ENCODE measurements at places on chromosomes 7 and 10.

- no peak for DNase-seq
Measured at GRCh38 chr10:43971981-43972380, 323.3 kb upstream of the ZNF32 start.

DNA sequence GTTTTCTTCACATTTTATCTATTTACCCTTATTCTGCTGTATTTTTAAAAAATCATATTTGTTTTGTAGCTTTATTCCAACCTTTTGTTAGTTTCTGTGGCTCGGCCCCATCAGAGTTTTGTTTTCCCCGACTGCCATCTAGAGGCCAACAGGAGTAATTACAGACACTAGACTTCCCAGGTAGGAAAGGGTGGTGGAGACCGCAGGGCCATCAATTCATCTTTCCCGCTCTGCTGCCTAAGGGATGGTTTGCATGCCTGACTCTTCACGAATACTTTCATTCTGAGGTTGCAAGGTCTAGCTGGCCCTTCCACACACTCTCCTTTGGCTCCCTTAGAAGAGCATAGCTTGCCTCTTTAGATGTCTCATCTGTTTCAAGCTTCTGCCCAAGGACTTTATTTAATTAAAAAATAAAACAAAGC, 38.3 kb downstream of the LYZL2 start:
- no peak for DNase-seq

GRCh38 chr10:69385454-69386350, 31.0 kb downstream of the TACR2 start:
- no peak for DNase-seq

- no peak for DNase-seq
Measured at GRCh38 chr7:132311733-132312132, 264.5 kb downstream of the PLXNA4 start.

DNA sequence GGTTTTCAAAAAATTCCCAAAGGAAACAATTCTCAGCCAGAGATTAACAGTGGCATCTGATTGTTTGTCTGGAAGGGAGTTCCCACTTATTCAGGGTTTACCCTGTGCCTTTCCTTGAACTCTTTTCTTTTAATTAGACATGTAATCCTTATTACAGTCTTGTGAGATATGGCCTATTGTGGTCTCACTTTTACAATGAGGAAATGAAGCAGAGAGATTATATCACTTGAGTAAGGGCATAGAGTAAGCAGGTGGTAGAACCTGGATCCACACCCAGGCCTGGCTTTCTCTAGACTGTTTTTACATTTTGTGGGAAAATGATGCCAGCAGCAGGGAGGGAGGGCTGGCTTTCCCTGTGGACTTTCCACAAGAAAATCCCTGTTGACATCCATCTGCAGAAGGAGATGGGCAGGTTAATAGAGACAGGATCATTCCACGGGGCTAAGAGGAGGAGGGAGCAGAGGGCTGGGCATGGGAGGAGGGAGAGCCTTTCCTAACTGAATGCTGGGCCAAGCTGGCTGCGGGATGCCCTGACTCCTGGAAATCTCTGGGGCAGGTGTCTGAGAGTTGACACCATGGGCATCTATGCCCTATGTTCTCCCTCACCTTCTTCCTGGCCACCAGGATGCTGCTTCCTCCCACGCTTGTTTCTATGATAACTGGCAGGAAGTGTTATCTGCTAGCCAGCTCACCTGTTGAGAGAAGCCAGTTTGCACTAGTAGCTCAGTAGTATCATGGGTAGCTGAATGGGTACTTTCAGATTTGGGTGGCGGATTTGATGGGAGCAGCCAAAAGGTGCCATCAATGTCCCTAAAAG, 28.7 kb upstream of the ARHGAP22 start:
- DNase-seq = no peak

DNA sequence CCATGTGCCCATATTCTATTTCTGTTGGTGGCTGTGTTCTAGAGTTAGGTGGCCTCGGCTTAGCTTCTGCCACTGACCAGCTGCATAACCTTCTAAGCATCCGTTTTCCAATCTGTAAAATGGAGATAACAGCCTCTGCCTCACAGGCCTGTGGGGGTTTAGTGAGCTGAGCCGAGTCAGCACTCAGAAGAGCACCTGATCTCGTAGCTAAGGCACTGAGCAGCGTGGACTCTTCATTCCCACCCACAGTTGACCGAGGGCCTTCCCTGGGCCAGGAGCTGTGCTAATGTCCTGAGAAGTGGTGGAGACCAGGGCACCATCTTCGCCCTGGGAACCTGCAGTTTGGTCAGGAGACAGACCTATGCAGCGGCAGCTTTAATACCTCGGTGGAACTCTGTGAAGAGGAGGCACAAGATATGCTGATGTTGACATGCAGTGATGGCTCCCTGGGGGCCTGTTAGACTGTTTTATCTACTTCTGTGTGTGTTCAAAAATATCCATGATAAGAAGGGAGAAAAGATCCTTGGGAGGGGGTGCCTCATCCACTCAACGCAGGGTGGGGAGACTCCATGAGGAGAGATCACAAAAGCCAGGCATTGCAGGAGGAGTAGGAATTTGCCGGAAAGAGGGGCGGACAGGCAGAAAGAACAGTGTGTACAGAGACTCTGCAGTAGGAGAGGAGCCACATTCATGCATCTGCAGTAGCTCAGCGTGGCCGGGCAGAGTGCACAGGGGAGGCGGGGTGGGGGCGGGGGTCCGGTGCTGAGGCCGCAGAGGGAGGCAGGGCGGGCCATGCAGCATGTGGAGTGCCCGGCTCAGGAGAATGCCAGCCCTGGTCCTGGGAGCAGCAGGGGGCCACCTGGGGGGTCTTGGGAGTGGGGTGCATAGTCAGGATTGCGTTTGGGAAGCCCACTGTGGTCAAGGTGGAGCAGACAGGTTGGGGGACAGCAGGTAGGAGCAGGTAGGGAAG, 136.8 kb downstream of the C10orf105 start:
- DNase-seq = no peak

- no peak for DNase-seq
Measured at GRCh38 chr10:50552771-50553535, 70.8 kb downstream of the SGMS1 start.

DNA sequence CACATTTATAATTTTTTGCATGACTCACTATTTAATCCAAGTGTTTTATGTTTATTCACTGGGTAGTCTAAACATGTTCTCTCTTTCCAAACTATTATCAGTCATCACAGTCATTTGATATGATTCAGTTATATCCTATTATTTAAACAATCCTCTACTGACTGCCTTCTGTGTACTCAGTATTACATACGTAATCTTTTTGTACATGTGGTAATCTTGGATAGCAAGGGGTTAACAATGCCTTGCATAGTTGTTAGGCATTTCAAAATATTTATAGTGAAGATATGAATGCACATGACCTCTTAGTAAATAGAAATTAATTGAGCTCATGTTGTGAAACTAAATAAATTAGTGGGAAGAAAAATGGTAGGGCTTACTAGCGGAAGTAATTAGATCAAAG, 379.4 kb upstream of the KIAA1217 start:
- no peak for DNase-seq

- no peak for DNase-seq
Measured at GRCh38 chr10:14116021-14116420, 214.7 kb downstream of the FRMD4A start.

DNA sequence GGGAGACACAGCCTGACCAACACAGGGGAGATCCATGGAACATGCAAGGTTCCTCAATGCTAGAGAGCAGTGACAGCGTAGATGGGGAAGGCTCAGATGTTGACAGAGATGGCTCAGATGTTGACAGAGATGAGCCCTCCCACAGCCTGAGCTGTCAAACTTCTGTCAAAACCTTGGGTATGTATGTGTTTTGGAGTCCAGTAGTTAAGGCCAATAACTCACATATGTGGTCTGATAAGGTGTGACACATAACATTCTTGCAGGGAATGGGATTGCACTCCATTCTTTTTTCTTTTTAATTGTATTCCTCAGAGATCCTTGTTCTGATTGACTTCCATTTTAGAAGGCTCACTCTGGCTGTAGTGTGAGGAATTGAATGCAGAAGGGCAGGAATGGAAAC, 136.3 kb downstream of the C1GALT1 start:
- no peak for DNase-seq

DNA sequence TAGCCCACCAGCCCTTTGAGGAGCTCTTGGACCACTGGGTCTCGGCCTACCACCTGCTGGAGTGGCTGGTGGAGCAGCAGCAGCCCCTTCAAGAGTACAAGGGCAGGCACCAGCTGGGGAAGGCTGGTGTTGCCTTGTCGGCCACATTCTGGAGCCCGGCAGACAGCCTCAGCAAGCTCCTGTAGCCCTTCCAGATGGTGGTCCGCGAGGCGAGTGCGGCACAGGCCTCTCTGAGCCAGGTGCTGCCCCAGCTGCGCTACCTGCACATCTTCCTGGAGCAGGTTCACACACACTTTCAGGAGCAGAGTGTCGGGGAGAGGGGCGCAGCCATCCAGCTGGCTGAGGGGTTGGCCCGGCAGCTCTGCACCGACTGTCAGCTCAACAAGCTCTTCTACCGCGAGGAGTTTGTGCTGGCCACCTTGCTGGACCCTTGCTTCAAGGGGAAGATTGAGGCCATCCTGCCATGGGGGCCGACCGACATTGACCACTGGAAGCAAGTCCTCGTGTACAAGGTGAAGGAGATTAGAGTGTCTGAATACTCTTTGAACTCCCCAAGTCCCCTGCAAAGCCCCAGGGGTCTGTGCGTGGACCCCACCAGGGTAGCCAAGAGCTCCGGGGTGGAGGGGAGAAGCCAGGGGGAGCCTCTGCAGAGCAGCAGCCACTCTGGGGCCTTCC, 7.0 kb upstream of the ACTR3C start:
- no peak for DNase-seq

DNA sequence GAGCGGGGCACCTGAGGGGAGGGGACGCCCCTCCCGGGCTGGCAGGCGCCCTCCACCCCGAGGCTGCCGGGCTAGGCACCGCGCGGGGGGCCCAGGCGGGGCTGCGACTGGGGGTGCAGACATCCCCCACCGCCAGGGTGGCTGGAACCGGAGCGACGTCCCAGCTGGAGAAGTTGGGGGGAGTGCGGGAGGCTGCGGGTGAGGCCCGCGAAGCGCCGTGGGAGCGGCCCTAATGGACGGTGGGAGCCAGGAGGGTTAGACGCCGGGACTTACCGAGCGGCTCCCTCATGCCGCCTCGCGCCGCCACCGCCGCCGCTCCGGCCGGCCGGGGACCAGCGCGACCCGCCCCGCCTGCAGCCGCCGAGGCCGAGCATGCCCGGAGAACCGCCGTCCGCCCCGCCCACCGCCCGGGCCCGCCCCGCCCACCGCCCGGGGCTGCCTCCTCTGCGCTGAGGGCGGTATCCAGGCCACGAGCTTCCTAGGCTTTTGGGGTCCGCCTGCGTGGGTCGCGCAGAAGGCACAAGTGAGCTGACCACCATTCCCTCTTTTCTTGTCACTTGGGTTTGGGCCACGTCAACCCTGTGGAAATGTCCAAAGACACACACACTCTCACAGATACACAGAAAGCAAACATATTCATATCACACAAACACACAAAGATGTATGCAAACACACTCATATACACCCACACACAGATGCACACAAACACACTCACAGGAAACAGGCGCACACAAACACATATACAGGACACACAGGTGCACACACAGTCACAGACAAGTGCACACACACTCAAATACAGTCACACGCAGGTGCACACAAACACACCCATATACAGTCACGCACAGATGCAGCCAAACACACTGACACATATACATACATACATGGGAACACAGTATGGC, at the start of gene JCAD:
Gene JCAD (minus strand): TSS at position 378 of the 899 bp plus-strand sequence. CDS start 11,774 bp downstream, outside the sequence.
- no peak for DNase-seq

DNA sequence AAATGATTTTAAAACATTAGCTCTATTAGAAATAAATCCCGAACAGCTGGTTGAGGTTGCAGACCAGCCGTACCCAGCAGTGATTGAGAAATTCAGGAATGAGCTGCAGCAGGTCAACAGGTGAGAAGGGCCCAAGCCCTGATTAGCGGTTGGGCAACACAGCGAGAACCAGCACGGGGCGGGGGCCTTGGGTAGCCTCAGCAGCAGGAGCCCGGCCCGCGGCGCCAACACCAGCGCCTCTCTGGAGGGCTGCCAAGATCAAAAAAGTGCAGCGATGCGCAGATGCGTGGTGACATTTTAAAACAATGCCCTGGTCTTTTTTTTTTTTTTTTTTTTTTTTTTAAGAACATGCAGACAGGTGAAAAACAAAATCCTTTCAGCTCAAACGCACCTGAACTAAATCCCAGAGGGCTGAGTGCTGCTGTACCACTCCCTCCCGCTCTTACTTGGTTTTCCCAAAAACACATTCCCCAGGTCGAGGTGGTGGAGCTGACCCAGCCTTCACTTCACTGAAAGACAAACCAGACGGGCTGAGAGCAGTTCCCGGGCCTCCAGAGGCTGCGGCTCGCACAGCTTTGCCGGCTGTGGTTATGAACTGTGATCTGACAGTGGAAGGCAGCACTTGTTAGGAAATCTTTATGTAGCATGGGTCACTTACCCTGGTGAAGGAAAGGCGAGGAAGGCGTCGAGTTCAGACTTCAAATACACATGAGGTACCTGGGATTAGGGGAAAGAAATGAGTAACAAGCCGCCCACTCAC, 579.4 kb downstream of the SDK1 start:
- DNase-seq = no peak

GRCh38 chr7:136086712-136087111, 109.6 kb upstream of the MTPN start:
- no peak for DNase-seq

DNA sequence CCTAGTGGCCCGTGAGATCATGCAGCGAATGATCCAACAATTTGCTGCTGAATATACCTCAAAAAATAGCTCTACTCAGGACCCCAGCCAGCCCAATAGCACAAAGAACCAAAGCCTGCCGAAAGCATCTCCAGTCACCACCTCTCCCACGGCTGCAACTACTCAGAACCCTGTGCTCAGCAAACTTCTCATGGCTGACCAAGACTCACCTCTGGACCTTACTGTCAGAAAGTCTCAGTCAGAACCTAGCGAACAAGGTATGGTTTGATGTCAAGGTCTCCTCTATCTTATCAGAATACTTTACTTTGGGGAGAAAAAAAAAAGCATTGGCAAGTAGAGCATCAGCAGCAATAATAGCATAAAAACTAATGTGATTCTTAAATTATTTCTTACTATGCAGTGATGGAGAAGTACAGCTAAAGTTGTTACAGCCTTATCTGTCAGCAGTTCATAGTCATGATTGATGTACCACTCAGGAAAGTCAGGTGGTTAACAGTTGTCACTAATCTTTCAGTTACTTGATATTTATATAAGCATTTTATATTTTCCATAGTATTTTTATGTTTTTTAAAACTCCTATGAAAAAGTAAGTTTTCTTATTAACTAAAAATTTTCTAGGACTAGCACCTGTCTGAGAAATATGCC, 117.1 kb downstream of the LCOR start:
- no peak for DNase-seq

DNA sequence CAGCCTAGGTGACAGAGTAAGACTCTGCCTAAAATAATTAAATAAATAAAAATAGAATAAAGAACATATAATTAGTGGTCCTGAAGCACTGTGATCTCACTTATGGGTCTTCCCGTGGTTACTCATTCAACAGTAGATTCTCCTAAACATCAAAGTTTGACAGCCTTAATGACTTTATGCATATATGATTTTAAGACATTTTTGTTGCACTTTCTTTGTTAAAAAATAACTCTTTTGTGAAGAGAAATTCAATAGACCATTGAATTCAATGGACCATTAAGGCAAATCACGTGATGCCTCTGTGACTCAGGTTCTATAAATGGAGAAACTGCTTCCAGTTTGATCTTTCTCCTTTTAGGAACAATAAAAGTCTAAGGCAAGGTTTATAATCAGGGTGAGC, 59.6 kb downstream of the ATOH7 start:
- no peak for DNase-seq
